ENCODE measurements at places on chromosomes 1 and 21. TPM values are rescaled to one million over a fixed set of nuclear protein-coding genes. Genes with fewer than 3 reads are reported as not detected.
A peak's percentile ranks its signal among the peaks of the same experiment; 100 is the strongest.

- H3K4me1 ChIP-seq = peaks cover 22% of the 10 kb centered on the region
- H3K27me3 ChIP-seq = no peaks in the 10 kb centered on the region
- no peak for DNase-seq
- H3K27ac ChIP-seq = peak overlapping the region; percentile 99
Measured at GRCh38 chr1:71080230-71080738, 551 bp downstream of the ZRANB2 start.

DNA sequence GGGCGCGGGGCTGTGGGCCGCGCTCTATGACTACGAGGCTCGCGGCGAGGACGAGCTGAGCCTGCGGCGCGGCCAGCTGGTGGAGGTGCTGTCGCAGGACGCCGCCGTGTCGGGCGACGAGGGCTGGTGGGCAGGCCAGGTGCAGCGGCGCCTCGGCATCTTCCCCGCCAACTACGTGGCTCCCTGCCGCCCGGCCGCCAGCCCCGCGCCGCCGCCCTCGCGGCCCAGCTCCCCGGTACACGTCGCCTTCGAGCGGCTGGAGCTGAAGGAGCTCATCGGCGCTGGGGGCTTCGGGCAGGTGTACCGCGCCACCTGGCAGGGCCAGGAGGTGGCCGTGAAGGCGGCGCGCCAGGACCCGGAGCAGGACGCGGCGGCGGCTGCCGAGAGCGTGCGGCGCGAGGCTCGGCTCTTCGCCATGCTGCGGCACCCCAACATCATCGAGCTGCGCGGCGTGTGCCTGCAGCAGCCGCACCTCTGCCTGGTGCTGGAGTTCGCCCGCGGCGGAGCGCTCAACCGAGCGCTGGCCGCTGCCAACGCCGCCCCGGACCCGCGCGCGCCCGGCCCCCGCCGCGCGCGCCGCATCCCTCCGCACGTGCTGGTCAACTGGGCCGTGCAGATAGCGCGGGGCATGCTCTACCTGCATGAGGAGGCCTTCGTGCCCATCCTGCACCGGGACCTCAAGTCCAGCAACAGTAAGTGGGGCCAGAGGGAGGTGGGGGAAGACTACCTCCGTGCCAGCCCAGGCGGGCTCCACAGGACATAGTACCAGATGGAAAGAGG lies 808 bp downstream of the MAP3K21 start:
- H3K36me3 ChIP-seq = no peaks in the 10 kb centered on the region
- peak overlapping the region; percentile 32 for H3K4me3 ChIP-seq
- no peak for DNase-seq
- no peak overlapping the region for H3K27ac ChIP-seq
- peaks cover 6% of the 10 kb centered on the region for H3K4me1 ChIP-seq
- peaks cover 34% of the 10 kb centered on the region for H3K27me3 ChIP-seq

The AQP10 gene
- total RNA-seq = not detected

The CNR2 gene
- total RNA-seq = not detected

The SPRR2E gene
- total RNA-seq = not detected

The ZBTB8B gene
- 0.10 TPM for total RNA-seq
